T-helper 17 cell (primary cell): ENCODE measurements at places on chromosomes 2 and 18.

DNA sequence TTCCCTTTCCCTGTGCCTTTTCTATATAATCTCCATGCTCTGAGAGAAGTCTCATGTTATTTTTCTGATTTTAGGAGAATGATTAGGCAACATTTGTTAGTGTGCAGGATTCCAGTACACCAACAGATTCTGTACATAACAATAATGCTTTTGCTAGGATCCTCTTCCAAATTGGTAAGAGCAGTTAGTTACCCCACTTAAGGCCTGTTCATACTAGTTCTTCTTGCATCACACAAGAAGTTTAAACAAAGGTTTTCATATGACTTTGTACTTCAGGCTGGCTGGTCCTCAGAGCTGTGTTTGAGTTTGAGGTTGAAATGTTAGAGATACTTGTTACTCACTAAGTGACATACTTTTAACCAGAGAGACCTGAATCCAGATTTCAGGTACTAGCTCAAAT is 686.9 kb upstream of the NRXN1 start:
- H3K4me3 ChIP-seq, result no peak overlapping the region
- H3K27me3 ChIP-seq, result no peaks in the 10 kb centered on the region
- no peak for DNase-seq

GRCh38 chr2:47386551-47386950 is 16.4 kb upstream of the MSH2 start:
- no peak overlapping the region for H3K27ac ChIP-seq
- peaks cover 21% of the 10 kb centered on the region for H3K27me3 ChIP-seq
- peaks cover 6% of the 10 kb centered on the region for H3K36me3 ChIP-seq
- no peak overlapping the region for H3K4me3 ChIP-seq

DNA sequence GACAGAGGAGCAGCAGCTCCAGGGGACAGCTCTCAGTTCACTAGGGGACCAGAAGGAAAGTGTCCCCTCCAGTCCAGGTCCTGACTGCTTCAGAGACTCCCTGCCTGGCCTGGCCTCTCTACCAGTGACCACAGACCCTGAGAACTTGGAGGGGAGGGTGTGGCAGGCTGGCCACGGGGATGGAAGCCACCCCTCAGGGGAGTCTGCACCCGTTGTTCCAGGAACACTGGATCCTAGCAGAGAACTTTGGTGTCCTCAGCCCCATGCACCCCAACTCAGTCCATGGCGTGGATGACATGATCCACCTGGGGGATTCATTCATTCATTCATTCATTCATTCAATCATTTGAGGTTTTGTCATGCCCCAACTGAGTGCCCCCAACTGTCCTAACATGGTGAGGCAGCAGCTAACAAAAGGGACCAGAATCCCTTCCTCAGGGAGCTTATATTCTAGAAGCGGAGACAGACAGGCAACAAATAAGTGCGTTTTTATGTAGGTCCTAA is 31.9 kb downstream of the MYO7B start:
- H3K4me3 ChIP-seq, result no peak overlapping the region
- no peak overlapping the region for H3K27ac ChIP-seq
- no peak for DNase-seq
- peaks cover 29% of the 10 kb centered on the region for H3K27me3 ChIP-seq
- peaks cover 2% of the 10 kb centered on the region for H3K36me3 ChIP-seq

- no peak overlapping the region for H3K4me3 ChIP-seq
- peaks cover 4% of the 10 kb centered on the region for H3K4me1 ChIP-seq
- H3K36me3 ChIP-seq, result no peaks in the 10 kb centered on the region
- no peak overlapping the region for H3K27ac ChIP-seq
- no peak for DNase-seq
Measured at GRCh38 chr2:173991856-173992588, 26.8 kb upstream of the SP3 start.

- H3K27ac ChIP-seq, result no peak overlapping the region
- no peak overlapping the region for H3K4me3 ChIP-seq
- no peaks in the 10 kb centered on the region for H3K36me3 ChIP-seq
- H3K4me1 ChIP-seq, result no peaks in the 10 kb centered on the region
- H3K27me3 ChIP-seq, result peaks cover 18% of the 10 kb centered on the region
Measured at GRCh38 chr2:120720746-120721375, 14.8 kb upstream of the GLI2 start.

DNA sequence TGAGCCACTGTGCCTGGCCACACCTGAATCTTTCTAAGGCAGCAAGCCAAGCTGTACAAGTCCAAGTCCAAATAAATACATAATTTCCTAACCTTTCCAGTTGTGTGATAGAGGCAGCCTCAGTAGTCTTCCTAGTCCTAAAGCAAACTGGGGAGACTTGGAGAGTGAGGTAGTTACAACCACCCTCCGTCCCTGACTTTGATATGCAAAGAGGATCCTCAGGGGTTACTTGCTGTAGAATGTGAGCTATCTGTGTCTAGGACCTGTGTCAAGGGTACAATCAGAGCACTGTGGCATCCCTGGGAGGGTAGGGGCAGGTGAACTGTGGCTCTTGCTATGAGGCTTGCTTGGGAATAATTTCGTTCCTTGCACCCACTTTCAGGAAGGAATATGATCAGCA is 28.3 kb upstream of the KCNG3 start:
- H3K27me3 ChIP-seq, result no peaks in the 10 kb centered on the region
- no peaks in the 10 kb centered on the region for H3K36me3 ChIP-seq
- no peak overlapping the region for H3K4me3 ChIP-seq
- peaks cover 2% of the 10 kb centered on the region for H3K4me1 ChIP-seq

DNA sequence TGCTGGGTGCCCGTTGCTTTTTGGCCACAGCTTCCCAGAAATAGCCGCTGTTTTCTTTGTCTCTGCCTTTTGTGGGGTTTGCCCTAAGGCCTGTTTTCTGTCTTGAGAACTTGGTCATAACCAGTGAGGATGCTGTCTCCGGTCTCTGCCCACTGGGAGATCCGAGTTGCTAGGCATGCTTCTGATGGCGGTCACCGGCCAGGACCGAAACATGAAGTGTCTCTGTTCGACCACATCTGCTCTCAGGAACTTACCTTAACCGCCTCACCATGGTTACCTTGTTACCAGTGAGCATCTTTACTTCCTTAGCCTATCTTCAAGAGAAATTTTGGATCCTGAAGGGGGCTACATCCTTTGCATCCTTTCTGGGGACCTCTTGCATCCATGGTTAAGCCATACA is 91.9 kb downstream of the RTP5 start:
- no peaks in the 10 kb centered on the region for H3K27me3 ChIP-seq
- H3K4me3 ChIP-seq, result no peak overlapping the region
- H3K36me3 ChIP-seq, result peaks cover 5% of the 10 kb centered on the region
- peaks cover 17% of the 10 kb centered on the region for H3K4me1 ChIP-seq

- no peaks in the 10 kb centered on the region for H3K27me3 ChIP-seq
- H3K4me3 ChIP-seq, result no peak overlapping the region
- peaks cover 7% of the 10 kb centered on the region for H3K36me3 ChIP-seq
- H3K27ac ChIP-seq, result no peak overlapping the region
- peaks cover 18% of the 10 kb centered on the region for H3K4me1 ChIP-seq
Measured at GRCh38 chr2:169696381-169696780, 2.1 kb downstream of the PHOSPHO2 start.

- peaks cover 35% of the 10 kb centered on the region for H3K4me1 ChIP-seq
- H3K4me3 ChIP-seq, result peak overlapping the region; percentile 25
- no peaks in the 10 kb centered on the region for H3K27me3 ChIP-seq
- H3K27ac ChIP-seq, result peak overlapping the region; percentile 100
- DNase-seq, result no peak
Measured at GRCh38 chr2:157427003-157427921, 16.6 kb downstream of the CYTIP start.

GRCh38 chr18:79558933-79559416 is 120.6 kb upstream of the CTDP1 start:
- no peaks in the 10 kb centered on the region for H3K36me3 ChIP-seq
- H3K4me1 ChIP-seq, result peaks cover 3% of the 10 kb centered on the region
- H3K27me3 ChIP-seq, result peaks cover 6% of the 10 kb centered on the region
- peak overlapping the region; percentile 5 for H3K27ac ChIP-seq
- no peak overlapping the region for H3K4me3 ChIP-seq

GRCh38 chr2:85978883-85979780 is 90.3 kb upstream of the ST3GAL5 start:
- H3K36me3 ChIP-seq, result no peaks in the 10 kb centered on the region
- no peak overlapping the region for H3K4me3 ChIP-seq
- H3K27me3 ChIP-seq, result peaks cover 23% of the 10 kb centered on the region

GRCh38 chr2:117820444-117820843 is 6.0 kb downstream of the DDX18 start:
- H3K27ac ChIP-seq, result peak overlapping the region; percentile 100
- H3K27me3 ChIP-seq, result no peaks in the 10 kb centered on the region
- no peak for DNase-seq
- peaks cover 15% of the 10 kb centered on the region for H3K36me3 ChIP-seq
- H3K4me1 ChIP-seq, result peaks cover 12% of the 10 kb centered on the region

- DNase-seq, result no peak
- H3K4me1 ChIP-seq, result no peaks in the 10 kb centered on the region
- H3K4me3 ChIP-seq, result no peak overlapping the region
Measured at GRCh38 chr2:155653176-155653575, 679.3 kb downstream of the NR4A2 start.

GRCh38 chr2:223464071-223464470 is 138.1 kb downstream of the SCG2 start:
- no peak overlapping the region for H3K4me3 ChIP-seq
- H3K36me3 ChIP-seq, result no peaks in the 10 kb centered on the region
- H3K4me1 ChIP-seq, result no peaks in the 10 kb centered on the region
- no peak overlapping the region for H3K27ac ChIP-seq

DNA sequence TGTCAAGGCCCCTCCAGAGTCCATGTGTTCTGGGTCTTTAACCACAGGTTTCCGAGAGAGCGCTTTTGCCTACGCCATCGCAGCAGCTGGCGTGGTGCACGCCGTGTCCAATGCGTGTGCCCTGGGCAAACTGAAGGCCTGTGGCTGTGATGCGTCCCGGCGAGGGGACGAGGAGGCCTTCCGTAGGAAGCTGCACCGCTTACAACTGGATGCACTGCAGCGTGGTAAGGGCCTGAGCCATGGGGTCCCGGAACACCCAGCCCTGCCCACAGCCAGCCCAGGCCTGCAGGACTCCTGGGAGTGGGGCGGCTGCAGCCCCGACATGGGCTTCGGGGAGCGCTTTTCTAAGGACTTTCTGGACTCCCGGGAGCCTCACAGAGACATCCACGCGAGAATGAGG is 9.3 kb downstream of the WNT10A start:
- H3K27me3 ChIP-seq, result no peaks in the 10 kb centered on the region
- H3K4me1 ChIP-seq, result peaks cover 52% of the 10 kb centered on the region
- DNase-seq, result no peak

DNA sequence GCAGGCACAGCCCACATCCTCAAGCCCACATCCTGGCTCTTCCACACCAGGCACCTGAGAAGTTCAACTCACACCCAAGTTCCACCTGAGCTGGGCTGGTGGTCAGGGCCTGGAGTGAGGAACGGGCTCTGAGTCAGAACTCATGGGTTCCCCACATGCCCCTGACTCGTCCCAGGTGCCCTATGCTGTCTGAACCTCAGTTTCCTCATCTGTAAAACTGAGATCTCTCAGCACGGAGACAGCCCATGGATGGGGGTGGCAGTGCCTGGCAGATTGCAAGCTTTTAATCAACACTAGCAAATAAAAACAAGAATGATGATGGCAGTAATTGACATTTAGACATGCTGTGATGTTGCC is 307.8 kb downstream of the NDUFA10 start:
- no peaks in the 10 kb centered on the region for H3K27me3 ChIP-seq
- no peak overlapping the region for H3K27ac ChIP-seq
- no peaks in the 10 kb centered on the region for H3K36me3 ChIP-seq
- no peak overlapping the region for H3K4me3 ChIP-seq
- DNase-seq, result no peak

- no peaks in the 10 kb centered on the region for H3K4me1 ChIP-seq
- no peak overlapping the region for H3K4me3 ChIP-seq
- no peaks in the 10 kb centered on the region for H3K36me3 ChIP-seq
- peaks cover 51% of the 10 kb centered on the region for H3K27me3 ChIP-seq
- DNase-seq, result no peak
Measured at GRCh38 chr18:59298871-59299270, 19.6 kb downstream of the CPLX4 start.

- H3K4me3 ChIP-seq, result no peak overlapping the region
- no peaks in the 10 kb centered on the region for H3K4me1 ChIP-seq
- H3K27ac ChIP-seq, result no peak overlapping the region
- DNase-seq, result no peak
Measured at GRCh38 chr2:524442-524841, 152.8 kb downstream of the TMEM18 start.

DNA sequence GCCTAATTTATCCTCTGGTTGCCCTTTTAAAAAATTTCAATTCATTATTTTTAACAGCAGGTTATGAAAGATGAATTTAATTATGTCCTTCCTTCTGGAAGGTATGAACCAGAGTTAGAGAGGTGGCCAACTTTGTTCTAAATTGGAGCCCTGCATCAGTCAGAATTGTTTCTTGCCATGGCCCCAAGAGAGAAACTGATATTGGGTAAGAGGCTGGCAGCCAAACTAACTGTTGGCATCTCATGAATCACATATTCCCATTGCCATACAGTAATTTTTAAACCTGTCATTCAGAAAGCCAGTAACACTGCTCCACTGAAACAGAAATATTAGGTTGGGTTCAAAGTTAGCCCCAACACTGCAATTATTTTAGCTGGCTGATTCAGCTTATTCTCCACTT is 67.4 kb downstream of the SMAD2 start:
- DNase-seq, result no peak
- H3K27ac ChIP-seq, result no peak overlapping the region
- H3K36me3 ChIP-seq, result peaks cover 10% of the 10 kb centered on the region
- no peak overlapping the region for H3K4me3 ChIP-seq

DNA sequence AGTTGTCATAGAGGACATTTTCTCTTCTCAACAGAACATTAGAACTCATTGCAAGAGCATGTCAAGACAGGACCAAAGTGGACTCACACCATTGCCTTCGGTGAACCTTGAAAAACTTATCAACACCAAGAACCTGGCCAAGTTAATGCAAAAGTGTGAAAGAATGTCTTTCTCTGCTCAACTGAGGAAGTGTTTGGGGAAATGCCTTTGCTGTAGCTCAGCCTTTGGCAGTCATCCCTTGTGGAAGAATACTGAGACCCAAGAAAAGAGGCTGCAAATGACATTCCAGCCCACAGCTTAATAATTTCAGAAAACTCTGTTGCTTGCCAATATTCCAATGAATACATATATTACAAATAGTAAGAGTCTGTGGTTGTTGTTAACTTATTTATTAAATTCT is 728.8 kb upstream of the PIK3C3 start:
- H3K4me3 ChIP-seq, result no peak overlapping the region
- no peaks in the 10 kb centered on the region for H3K4me1 ChIP-seq
- H3K27ac ChIP-seq, result no peak overlapping the region
- no peaks in the 10 kb centered on the region for H3K27me3 ChIP-seq

DNA sequence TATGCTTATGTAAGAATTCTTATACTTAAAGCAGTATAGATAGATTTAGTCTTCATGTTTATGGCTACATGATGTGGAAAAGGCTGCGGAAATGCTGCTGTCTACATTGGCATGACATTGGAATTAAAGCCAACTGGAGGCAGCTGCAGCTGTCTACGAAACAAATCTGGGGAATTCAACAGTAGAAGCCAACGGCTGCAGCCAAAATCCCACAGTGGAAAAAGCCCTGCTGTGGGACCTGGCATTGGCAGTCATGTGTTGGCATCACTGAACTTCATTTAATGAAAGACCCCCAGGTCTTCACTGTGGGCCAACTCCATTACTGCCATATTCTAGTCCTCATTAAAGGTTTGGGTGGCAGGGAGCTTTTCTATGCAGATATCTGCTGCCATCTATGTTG is 223.6 kb downstream of the SLC8A1 start:
- no peaks in the 10 kb centered on the region for H3K4me1 ChIP-seq
- no peak for DNase-seq
- no peak overlapping the region for H3K4me3 ChIP-seq
- H3K27me3 ChIP-seq, result no peaks in the 10 kb centered on the region
- no peak overlapping the region for H3K27ac ChIP-seq

GRCh38 chr2:138267902-138268254 is 233.7 kb upstream of the SPOPL start:
- H3K4me1 ChIP-seq, result no peaks in the 10 kb centered on the region
- no peaks in the 10 kb centered on the region for H3K27me3 ChIP-seq
- H3K27ac ChIP-seq, result no peak overlapping the region
- H3K36me3 ChIP-seq, result no peaks in the 10 kb centered on the region
